ENCODE measurements at places on chromosomes 5 and 9.

DNA sequence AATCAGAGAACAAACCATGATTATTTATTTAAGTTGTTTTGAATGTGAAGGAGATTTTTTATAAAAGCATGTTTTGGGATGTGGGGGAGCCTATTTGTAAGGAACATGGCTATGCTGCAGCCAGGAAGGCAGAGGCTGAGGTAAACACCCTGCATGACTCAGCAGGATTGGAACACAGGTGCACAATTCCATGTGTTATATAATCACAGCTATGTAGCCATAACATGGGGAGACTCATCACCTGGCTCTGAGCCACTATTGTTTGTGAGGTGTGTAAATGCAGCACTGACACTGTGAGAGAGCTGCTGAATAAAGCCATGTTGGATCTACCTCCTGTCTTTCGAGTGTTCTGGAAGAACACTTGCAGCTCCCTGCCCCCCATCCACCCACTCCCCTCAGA, 1009.8 kb downstream of the DNAH5 start:
- no peak for DNase-seq

DNA sequence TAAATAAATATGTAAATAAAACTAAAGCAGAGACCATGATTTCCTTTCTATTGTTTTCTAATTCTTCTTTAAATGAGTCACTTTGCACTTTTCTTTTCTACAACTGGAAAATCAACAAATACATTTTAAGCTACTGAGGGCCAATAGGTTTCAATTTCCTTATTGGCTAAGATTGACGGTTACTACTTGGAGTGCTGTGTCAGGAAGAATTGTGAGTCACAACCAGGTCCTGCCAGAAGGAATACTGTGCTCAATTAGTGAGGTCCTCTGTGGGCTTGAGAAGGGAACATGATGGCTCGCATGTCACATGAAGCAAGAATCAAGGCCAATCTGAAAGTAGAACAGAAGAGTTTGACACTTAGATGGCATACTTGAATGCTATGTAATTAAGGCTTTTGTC, 110.8 kb downstream of the HMHB1 start:
- DNase-seq = no peak

DNA sequence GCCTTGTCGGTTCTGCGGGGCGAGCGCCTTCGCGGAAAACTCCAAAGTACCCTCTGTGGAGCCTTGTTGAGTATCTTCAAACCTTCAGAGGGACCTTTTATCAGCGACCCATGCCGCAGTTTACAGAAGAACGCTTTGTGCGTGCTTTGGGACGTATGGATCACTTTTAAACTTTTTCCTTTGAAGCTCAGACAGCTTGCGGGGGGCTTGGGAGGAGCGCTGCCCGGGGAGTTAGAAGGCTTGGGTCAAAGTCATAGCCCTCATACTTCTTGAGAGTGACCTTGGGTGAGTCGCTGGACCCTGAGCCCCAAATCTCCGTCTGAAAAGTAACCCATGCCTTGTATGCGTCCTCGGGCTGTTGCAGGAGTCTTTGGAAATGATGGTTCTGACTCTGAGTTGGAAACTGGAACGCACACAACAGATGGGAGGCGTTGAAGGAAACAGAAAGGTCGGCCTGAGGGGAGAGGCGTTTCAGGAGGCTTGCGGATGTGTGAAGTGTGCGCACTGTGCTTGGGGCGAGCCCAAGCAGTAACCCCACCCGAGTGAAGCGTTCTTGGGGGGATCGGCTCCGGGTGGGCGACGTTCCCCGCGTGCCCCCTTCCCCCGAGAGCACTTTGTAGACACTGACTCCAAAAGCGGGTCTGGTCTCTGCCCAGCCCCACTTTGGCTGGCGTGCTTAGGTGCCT, 661 bp upstream of the SLC25A51 start:
- DNase-seq = no peak

DNA sequence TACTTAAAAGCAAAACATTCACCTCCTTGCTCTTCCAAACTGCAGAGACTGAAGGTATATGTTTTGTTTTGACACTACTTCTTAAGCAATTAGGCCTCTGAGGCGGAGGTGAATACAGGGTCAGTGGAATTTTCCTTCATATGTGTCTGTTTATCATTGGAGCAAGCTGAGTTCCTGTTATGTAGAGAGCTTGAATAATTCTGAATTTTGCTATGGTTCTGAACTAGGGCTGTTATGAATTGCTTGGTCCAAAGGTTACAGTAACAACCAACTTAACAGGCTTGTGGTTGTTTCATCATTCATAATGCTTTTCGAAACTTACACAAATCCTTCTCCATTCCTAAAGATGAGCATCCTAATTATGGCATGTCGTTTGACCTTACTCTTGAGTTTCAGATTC, 444.6 kb upstream of the MEF2C start:
- no peak for DNase-seq

DNA sequence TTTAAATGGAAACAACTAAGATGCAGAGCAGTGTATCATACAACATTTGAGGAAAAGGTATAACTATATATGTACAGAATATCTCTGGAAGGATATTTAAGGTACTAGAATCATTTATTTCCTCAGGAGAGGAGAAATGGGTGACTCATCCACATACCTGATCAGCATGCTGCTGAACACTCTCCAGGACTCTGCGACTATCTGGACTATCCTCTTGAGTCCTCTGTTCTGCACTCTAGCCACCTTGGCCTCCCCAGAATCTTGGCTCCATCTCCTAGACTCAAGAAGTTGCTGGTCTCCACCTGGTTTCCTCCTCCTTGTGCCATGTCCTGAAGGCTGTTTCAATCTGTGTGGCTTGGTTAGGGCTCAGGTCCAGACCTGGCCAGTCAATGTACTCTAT, 8.8 kb upstream of the PRDM6 start:
- DNase-seq = no peak

DNA sequence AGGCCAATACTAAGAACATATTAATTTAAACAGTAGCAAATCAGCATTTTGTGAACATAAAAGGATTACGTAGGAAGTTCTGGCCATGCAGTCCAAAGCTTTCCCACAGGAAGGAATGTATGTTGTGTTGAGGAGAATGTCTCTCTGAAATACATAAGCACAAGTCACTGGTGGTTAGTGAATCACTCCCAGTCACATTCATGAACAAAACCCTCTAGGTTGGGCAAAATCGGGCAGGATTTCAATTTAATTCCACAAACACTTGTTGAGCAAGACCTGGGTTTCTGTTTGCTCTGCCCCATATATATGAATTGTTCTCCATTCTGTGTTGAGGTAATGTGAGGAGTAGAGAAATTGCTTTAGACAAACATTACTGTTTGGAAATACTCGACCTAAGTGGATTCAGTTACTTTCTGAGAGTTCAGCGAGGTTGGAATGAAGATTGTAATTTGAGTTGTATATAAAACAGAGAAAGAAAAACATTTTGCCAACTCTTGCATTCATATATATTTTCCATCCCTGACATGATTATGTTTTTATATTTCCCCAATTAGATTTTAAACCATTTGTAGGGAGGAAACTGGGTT, 127.6 kb upstream of the RPS23 start:
- no peak for DNase-seq

- DNase-seq = no peak
Observed at GRCh38 chr5:157571357-157571827, 4.2 kb downstream of the ADAM19 start.

DNA sequence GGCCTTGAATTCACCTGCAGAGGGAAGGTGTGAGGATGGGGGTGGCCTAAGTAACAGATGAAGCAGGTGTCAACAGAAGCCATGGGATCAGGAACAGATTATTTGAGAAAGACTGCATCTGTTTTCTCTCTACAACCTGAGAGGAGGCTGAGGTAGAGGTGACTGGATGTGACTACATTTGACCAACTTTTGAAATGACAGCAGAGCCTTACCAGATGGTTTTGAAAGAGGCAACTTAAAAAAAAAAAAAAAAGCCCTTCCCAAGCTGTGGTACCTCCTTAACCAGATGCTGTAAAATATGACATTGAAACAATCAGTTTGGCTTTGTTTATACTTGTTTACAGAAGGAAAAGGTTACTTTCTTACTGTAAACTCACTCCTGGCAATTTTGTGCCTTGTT, 108.6 kb downstream of the TRIO start:
- DNase-seq = no peak

GRCh38 chr5:154755361-154756008, at the start of gene LARP1:
LARP1 (plus strand) TSS chr5:154755377; CDS start chr5:154755758, 381 bp downstream.
- DNase-seq = peak; percentile 39

DNA sequence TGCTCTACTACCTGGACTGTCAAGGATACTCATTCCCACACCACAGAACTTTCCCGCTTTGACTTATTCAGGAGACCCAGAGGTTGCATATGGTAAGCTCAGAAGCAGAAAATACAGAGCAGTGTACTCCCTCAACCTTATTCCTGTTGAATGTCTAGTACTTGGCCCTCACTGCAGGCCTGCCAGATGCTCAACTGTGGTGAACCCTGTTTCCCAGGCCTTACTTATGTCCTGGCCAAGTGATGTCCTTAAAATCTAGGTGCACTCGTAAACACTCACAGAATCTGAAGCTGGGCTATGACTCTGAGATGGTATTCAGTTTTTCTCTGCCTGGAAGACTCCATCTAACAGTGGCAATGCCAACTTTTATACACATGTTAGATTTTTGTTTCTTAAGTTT, 21.0 kb downstream of the DIAPH1 start:
- no peak for DNase-seq

- DNase-seq = no peak
Observed at GRCh38 chr5:107203243-107203642, 467.5 kb downstream of the EFNA5 start.

DNA sequence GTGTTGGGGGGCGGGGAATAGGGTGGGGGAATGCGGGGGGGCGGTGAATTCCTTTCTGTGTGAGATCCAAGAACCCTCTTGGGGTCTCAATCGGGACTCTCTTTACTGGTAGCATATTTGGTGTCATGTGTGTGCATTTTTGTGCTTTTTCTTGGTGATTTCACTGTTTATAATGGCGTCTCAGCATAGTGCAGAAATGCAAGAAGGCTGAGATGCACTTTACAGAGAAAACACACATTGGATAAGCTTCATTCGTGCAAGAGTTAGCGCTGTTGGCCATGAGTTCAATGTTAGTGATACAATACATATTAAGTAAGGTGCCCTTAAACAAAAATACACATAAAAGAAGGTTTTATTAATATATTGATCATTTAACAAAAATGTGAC, 771 bp upstream of the ENTPD8 start:
- DNase-seq = no peak

- DNase-seq = no peak
Observed at GRCh38 chr9:110446171-110446570, 108.5 kb upstream of the TXNDC8 start.

- no peak for DNase-seq
Observed at GRCh38 chr5:175242207-175242606, 201.8 kb downstream of the DRD1 start.

GRCh38 chr5:132371603-132371994, 2.1 kb downstream of the SLC22A5 start:
- no peak for DNase-seq

GRCh38 chr5:179819296-179820126, 1.2 kb upstream of the SQSTM1 start:
- peak; percentile 64 for DNase-seq

- DNase-seq = no peak
Observed at GRCh38 chr5:67493676-67494075, 297.1 kb upstream of the CD180 start.

DNA sequence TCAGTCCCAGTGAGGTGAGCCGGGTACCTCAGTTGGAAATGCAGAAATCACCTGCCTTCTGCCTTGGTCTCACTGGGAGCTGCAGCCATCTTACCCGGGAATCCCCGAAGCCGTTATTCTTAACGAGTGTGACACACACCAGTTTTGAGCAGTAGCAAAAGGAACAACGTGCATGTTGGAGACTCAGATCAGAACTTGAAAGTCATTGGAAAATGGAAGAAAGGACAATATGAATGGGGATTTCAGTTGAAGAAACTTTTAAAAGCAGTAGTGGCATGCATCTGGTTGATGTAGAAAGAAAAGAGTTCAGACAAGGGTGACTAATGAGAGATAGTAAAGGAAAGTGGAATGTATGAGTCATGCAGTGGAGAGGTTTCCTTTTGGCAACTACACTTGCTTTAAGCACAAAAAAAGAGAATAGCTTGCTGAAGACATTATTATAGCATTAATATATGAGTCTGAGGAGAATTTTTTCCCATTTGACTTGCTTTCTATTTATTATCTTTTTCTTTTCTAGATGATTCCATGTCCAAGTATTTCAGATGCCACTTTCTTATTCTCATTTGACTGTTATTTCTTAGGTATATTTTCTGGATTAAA, 44.4 kb upstream of the ANKDD1B start:
- DNase-seq = peak; percentile 52
